ENCODE measurements at places on chromosomes 2 and 18. TPM values are rescaled to one million over a fixed set of nuclear protein-coding genes. Genes with fewer than 3 reads are reported as not detected.

PMAIP1 gene
- total RNA-seq, result 37.9 TPM

XDH gene
- total RNA-seq, result not detected

IL1A gene
- total RNA-seq, result 0.22 TPM

IL1RL1 gene
- not detected for total RNA-seq

LYPD1 gene
- 146 TPM for total RNA-seq

PSMA8 gene
- 0.15 TPM for total RNA-seq

DQX1 gene
- total RNA-seq, result not detected

ZBTB7C gene
- total RNA-seq, result not detected

ALS2 gene
- 28.2 TPM for total RNA-seq

EFR3B gene
- total RNA-seq, result 0.02 TPM

DOK6 gene
- total RNA-seq, result 0.52 TPM

CXCR4 gene
- 0.12 TPM for total RNA-seq

ANKAR gene
- total RNA-seq, result 2.2 TPM

LYPD6 gene
- total RNA-seq, result 11.3 TPM

TUBB8B gene
- not detected for total RNA-seq

ZNG1B gene
- 22.4 TPM for total RNA-seq

PRKAG3 gene
- total RNA-seq, result not detected

LCT gene
- total RNA-seq, result not detected

RNF125 gene
- total RNA-seq, result 0.07 TPM

NDUFS1 gene
- total RNA-seq, result 125 TPM

All from M059J (cell line).